ENCODE measurements at places on chromosomes 4 and X. TPM values are rescaled to one million over a fixed set of nuclear protein-coding genes. Genes with fewer than 3 reads are reported as not detected.

Gene AKAP14
- not detected for total RNA-seq

GRCh38 chr4:106852426-106852825, 183.7 kb downstream of the DKK2 start:
- DNase-seq = no peak
- H3K4me1 ChIP-seq = no peaks in the 10 kb centered on the region
- H3K4me3 ChIP-seq = no peak overlapping the region
- H3K27ac ChIP-seq = no peak overlapping the region
- no peaks in the 10 kb centered on the region for H3K36me3 ChIP-seq

DNA sequence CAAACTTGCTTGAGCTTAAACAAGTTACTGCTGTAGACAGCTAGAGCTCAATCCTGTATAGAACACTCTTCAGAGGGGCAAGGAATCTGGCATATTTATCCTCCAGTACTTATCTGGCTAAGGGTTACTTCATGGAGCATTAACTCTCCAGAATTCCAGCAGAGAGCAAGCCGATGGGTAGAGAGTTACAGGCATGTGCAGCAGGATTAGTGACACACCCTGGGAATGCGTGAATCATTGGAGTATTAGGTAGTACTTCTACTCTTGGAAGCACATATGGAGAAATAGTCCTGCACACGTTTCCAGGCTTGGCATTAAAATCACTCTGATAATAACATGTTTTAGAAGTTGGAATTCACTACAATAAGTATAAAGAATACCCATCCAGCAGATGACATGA, 35.4 kb downstream of the GRXCR1 start:
- no peak overlapping the region for H3K27ac ChIP-seq
- no peaks in the 10 kb centered on the region for H3K4me1 ChIP-seq
- peaks cover 10% of the 10 kb centered on the region for H3K27me3 ChIP-seq
- H3K4me3 ChIP-seq = no peak overlapping the region
- H3K36me3 ChIP-seq = no peaks in the 10 kb centered on the region
- DNase-seq = no peak

Gene OGT
- total RNA-seq = 423 TPM

GRCh38 chr4:7897811-7898210, 41.9 kb downstream of the AFAP1 start:
- H3K4me3 ChIP-seq = no peak overlapping the region
- H3K27me3 ChIP-seq = no peaks in the 10 kb centered on the region
- H3K27ac ChIP-seq = no peak overlapping the region

Data from T-helper 17 cell (primary cell).